Osteoblast (primary cell): ENCODE measurements at places on chromosomes 1 and 21. TPM values are rescaled to one million over a fixed set of nuclear protein-coding genes. Genes with fewer than 3 reads are reported as not detected.

DNA sequence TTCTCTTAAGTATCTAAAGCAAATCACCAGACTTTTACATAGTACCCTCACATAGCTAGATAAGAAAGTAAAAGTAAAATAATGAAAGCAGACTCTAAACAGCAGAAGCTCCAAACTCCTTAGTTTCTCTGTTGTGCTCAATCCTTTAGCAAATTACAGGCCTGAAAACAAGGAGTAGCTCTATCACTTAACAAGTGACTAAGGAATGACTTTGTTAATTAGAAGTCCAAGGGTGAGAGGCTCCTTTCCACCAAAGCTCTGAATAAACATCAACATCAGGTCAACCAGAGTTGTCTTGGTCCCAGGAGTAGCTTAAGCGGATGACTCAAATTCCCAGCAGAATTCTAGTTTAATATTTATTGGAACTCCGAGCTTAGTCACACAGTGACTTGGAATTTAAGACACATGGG, 5.9 kb downstream of the NRIP1 start:
- no peak for DNase-seq

GRCh38 chr1:169692756-169693460, 18.5 kb downstream of the SELL start:
- DNase-seq = no peak

GRCh38 chr21:45974073-45975019, 7.2 kb upstream of the COL6A1 start:
- DNase-seq = peak; percentile 97

DNA sequence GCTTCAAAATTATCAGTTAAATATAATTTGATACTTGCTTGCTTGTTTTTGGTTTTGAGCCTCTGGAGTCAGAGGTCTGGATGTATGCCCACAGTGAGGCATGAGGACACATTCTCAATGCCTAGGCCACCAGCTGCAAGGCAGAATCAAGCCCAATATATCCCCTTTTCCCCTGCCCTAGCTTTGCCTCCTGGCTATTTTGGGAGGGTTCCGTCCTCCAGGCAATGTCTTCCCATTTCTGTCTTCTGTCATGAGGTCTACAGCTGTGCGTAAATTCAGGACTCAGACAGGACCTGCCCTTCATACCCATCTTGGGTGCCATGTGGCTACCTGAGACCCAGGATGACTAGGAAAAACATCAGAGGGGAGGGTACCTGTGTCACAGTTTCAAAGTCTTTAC, 19.2 kb downstream of the NRDC start:
- DNase-seq = no peak

- peak; percentile 94 for DNase-seq
Observed at GRCh38 chr1:147084273-147085096, 87.8 kb downstream of the PRKAB2 start.

MYCL gene
- 0.72 and 0.88 TPM in 2 replicates for total RNA-seq

KLF17 gene
- 0.36 and 0.59 TPM in 2 replicates for total RNA-seq

LAPTM5 gene
- 0.72 and 1.8 TPM in 2 replicates for total RNA-seq
